ENCODE measurements at places on chromosomes 12 and 14.

- DNase-seq: no peak
Measured at GRCh38 chr14:103118663-103119404, 4.4 kb upstream of the TNFAIP2 start.

- DNase-seq: no peak
Measured at GRCh38 chr14:96097752-96098151, 58.6 kb downstream of the C14orf132 start.

GRCh38 chr12:106861984-106862916 is 87.8 kb downstream of the RIC8B start:
- DNase-seq: no peak

DNA sequence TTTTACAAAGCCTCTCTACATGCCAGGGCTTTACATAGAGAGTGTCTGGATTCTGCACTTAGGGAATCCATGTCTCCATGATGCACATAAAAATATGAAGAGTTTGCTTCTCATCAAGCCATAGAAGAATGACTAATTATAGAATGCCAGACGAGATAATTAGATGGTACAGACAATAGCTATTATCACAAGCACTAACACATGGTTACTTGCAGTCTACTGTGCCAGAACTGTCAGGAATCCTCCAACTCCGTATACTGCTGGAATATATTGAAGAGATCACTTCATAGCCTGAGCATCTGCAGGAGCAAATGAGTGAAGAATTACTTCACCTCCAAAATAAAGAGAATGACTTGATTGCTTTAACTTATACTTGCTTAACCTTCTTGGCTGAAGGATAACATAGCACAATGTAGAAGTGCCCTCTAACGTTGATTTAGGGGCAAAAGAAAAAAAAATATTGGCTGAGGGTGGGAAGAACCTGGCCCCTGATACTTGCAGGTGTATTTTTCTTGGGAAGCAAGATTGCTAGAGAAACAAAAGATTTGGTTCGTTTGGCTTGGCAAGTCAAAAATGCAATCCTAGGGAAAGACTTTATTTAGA is 272.8 kb upstream of the FAR2 start:
- DNase-seq: no peak

DNA sequence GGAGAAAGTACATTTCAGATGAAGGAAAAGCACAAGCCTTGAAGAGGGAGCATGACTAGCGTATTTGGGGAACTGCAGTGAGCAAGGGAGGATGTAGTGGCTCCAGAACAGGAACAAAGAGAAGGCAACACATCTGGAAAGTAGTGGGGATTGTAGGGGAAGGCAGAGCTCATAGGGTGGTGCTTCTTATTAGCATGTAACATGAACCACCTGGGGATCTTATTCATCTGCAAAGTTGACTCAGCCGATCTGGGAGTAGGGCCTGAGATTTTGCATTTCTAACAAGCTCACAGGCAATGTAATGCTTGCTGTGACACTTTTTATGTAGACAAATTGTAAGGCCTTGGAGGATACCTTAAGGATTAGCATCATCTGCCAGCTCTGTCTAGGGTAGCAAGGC is 447.3 kb downstream of the NELL2 start:
- DNase-seq: peak; percentile 1

DNA sequence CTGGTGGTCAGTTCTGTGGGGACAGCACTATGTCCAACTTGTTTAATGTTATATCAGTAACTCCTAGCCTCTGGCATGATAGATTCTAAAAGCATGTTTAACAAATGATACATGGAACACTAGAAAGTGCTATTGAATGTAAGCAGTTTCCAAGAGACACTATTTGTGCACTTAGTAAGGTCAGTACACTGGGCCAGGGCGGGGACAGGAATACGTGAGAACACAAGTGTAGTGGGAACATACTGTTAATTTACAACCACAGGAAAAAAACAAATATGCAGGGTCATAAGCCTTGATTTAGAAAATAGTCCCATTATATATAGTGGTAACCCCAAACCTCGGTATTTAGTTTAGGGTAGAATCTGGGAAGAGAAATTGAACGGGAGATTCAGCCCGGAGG is 88.9 kb upstream of the SLC38A2 start:
- DNase-seq: no peak

GRCh38 chr14:32609388-32609787 is 280.3 kb downstream of the AKAP6 start:
- no peak for DNase-seq

GRCh38 chr12:58711974-58712373 is 208.3 kb downstream of the LRIG3 start:
- DNase-seq: no peak

DNA sequence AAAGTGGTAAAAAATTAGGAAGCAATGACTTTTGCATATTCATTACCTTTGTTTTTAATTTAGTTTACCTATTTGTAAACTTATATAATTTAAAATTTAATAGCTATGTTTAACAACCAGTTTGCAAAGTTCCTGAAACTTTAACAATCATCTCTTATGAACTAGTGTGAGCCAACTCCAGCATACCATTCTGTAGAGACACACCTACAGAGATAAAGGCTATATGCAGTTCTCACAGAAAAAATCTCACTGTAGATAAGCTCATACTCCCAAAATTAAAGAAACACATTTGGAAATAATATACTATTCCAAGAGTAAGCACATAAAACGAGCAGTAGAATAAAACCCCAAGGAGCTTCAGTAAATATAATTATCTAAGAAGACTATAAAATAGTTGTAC is 77.5 kb downstream of the CDK17 start:
- DNase-seq: no peak

DNA sequence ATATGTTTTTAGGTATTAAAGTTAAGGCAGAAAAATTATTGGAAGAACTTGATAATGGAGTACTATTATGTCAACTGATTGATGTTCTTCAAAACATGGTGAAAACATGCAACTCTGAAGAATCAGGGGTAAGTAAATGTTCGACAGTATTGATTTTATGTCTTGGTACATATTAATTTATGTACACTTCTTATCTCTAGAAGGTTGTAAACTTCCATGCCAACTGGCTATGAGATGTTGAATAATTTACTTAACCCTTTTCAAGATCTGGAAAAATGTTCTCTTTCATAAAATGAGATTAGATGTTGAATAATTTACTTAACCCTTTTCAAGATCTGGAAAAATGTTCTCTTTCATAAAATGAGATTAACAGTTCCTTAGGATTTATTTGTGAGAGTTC is 28.1 kb downstream of the GAS2L3 start:
- no peak for DNase-seq

- DNase-seq: no peak
Measured at GRCh38 chr12:87280893-87281292, 748.3 kb downstream of the C12orf50 start.

DNA sequence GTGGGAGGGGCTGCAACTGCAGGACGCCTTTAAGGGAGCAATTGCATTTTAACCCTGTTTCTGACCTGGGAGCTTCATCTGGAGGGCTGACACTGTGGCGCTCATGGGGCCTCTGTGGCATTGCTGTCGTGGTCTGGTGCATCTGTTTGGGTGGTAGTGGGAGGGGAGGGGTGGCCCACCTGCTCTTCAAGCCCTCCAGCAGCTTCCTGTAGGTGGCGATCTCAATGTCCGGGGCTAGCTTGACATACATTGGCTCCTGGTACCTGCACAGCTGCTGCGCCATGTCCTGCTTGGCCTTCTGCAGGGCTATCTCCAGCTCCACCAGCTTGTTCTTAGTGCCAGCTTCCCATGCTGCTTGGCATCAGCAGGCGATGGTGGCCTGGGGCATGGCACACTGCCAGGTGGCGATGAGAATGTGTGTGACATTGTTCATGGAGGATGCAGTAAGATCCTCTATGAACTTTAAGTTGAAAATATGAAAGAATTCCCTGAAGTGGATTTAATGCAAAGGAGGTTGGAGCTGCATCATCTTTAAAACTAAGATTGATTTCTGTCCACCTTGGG is 7.7 kb upstream of the KRT82 start:
- DNase-seq: no peak

- DNase-seq: no peak
Measured at GRCh38 chr12:124884587-124885438, 21.1 kb upstream of the SCARB1 start.

GRCh38 chr12:44500423-44500822 is 375.7 kb downstream of the NELL2 start:
- DNase-seq: no peak

DNA sequence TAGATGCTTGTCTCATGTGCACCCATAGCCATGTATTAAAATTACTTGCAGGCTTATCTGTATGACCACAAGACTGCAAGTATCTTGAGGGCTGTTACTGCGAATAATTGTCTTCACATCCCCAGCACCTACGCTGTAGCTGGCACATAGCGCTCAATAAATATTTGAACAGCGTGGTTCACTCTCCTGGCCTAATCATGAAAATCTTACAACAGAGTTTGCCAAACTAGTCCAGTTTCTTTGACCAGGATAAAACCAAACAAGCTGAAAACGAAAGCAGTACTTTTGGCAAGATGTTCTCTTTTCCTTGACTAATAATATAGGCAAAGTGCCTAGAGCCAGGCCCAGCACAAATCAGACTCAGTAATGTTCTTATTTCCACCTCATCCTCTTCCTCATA is 106.7 kb downstream of the RPS29 start:
- DNase-seq: no peak

DNA sequence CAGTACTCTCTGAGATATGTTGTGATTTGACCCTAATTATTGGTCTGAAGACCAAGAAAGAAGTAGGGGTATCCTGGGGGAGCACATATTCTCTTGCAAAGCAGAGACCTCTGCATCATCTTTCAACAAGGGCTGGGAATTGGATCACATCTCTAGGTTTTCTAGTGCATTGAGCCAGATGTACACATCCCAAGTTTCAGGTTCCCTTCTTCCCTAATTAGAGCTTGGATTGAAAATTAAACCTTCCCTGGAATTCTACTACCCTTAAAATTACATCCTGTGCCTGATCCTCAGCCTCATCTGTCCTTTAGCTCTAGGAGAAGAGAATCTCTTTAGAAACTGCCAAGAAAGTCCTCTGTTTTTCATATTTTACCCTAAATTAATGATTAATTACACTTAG is 839.6 kb downstream of the SLC6A15 start:
- DNase-seq: no peak

DNA sequence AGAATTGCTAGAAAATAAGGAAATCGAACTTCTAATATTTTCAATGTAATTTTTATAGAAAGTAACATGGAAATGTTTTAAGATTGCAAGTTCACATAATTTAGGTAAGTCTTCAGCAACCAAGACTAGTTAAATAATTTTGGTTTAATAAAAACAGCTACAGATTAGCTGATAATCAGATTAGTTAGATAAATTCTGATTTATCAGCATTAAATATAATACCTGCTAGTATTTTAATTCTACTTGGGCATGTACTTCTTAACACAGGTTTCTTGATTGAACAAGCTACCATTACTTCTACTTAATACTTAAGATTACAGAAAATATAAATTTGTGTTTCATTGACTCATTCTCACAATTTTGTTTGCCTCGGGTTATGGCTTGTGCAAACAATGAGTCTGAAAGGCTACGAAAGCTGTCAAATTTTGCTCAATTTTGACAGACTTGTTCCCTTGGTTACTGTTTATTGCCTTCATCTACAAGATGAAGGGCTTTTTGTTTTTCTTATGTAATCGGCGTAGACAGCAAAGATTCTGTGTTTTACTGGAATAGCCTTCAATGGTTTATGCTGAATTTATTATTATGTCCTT is 116.1 kb upstream of the NUDT4 start:
- no peak for DNase-seq

Measured in HFF-Myc (cell line).